Activated CD8-positive, alpha-beta T cell treated with anti-CD3 and anti-CD28 coated beads, Interleukin-2, amount 10 ng/mL, durations not matched to agents 7 days and 5 days (primary cell): ENCODE measurements at places on chromosomes 2 and 18.

- peak; percentile 67 for DNase-seq
Observed at GRCh38 chr2:153478289-153479261, at the start of gene RPRM. TSS of gene RPRM (minus strand) at chr2:153478762. CDS start at chr2:153478565, 197 bp downstream.

DNA sequence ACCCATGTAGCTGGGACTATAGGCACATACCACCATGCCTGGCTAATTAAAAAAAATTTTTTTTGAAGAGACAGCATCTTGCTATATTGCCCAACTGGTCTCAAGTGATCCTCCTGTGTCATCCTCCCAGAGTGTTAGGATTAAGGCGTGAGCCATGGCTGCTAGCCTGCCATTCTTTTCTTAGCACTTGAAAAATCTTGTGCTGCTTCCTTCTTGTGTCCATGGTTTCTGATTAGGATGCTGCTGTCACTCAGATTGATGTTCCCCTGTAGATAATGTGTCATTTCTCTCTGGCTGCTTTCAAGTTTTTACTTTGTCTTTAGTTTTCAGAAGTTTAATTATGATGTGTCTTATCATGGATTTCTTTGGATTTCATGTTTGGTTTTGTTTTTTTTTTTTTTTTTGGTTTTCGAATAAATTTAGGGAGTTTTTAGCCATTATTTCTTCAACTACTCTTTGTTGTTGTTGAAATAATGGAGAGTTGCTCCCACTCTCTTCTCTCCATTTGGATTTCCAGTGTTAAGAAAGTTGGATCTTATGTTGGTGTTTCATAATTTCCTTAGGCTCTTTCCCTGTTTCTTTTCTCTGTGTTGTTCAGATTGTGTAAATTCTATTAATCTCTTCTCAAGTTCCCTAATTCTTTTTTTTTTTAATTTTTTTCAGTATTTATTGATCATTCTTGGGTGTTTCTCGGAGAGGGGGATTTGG is 2.5 kb downstream of the ATP9B start:
- DNase-seq = no peak

DNA sequence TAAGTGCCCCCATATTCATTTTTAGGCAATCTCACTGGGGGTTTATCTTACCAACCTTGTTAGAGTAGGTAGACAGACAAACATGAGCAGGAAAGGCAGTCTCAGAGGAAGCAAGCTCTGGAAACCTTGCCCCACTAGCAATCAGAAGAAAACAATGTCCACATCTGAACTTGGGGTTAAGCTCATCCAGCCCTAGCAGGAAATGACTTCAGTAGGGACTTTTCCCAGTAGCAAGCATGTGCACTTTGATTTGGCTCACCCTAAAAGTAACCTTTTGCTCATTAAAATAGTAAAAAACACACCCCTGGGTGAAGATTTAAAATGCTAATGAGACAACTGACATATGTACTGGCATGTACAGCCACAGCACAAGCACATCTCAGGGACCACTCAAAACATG is 175.5 kb downstream of the AKAIN1 start:
- no peak for DNase-seq

- DNase-seq = no peak
Observed at GRCh38 chr18:26322890-26323653, 96.8 kb downstream of the TAF4B start.

DNA sequence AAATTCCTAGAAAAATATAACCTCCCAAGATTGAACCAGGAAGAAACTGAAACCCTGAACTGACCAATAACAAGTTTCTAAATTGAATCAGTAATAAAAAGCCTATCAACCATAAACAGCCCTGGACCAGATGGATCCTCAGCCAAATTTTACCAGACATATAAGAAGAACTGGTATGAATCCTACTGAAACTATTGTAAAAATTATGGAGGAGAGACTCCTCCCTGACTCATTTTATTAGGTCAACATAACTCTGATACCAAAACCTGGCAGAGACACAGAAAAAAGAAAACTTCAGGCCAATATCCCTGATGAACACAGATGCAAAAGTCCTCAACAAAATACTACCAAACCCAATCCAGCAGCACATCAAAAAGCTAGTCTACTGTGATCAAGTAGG is 11.3 kb downstream of the NT5C1B start:
- DNase-seq = no peak
